NCI-H1092 (cell line): ENCODE measurements at places on chromosomes 2 and 18.

DNA sequence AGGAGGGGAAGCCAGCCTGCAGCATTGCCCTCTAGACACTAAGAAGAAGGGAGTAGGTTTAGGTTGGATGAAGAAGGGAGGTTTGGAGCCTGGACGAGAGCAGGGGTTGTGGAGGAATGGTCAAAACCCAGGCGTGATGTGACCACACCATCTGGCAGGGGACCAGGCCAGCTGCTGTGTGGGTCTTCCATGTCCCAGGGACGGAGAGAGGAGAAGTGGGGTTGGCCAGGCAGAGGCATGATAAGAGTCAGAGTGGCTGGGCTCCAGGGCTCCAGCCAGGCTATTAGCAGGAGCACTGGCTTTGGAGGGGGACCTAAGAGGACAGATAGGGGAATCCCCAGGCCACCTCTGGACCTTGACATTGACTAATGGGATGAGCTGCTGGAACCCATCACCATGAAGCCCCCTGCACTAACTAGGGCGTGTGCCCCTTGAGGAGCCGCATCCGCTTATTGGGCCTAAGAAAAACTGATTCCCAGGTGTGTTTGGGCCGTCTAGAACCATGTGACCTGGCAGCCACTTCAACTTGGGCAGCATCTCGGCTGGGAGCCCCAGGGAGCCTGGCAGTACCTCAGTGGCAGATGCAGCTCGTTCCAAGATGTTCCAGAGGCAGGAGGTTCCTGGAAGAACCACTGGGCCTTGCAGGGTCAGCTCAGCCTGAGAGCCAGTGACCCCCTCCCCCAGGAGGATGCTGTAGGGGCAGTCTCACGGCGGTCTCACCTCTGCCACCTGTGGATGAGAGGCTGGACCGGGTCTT, 235.1 kb downstream of the AGAP1 start:
- DNase-seq = no peak

DNA sequence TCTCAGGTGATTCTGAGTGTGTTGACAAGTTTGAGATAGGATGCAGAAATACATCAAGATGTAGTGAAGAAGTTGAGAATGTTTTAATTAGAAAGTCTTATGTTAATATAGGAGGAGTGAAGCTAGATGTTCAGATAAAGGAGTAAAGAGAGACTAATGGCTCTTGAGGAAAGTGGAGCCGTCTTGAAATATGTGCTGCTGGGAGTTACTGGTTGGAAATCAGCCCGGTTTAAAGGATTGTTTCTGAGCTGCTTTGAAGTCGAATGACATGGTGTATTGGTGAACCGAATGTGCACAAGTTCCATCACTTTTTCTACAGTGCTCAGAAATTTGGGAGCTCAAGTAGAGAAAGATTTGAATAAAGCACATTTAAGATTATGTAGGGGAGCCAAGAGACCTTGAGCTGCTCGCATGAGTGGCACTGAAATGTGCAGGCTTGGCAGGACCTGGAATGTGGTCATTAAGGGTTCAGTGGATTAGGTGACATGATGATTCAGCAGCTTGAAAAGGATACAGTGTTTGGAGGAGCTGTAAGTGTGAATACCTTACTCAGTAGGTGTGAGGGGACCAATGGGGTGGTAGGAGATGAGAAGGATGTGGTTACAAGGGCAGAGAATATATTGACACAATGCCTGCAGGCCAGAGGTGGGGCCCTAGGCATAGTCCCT, 68.6 kb downstream of the CAB39 start:
- DNase-seq = no peak

GRCh38 chr2:128797533-128797932, 478.9 kb upstream of the HS6ST1 start:
- DNase-seq = no peak

- no peak for DNase-seq
Observed at GRCh38 chr2:29130295-29130694, 15.1 kb downstream of the CLIP4 start.

GRCh38 chr2:64234785-64235184, 90.6 kb upstream of the PELI1 start:
- no peak for DNase-seq

DNA sequence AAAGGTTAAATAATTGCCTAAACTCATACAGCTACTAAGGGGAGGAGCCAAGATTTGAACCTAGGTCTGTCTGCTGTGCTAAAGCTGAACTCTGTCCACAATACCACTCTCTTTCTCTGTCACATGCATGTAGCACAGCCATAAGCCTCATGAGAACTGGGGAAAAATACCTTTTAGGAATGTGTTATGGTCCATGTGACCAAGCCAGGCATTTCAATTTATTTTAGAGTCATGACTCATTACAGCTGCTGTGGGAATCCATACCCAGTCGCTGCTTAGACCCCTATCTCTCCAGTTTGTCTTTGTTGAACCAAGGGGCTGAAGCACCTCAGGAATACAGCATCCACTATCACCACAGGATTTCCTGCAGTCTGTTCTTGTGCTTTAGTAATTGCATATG, 200.0 kb upstream of the SIX3 start:
- no peak for DNase-seq

DNA sequence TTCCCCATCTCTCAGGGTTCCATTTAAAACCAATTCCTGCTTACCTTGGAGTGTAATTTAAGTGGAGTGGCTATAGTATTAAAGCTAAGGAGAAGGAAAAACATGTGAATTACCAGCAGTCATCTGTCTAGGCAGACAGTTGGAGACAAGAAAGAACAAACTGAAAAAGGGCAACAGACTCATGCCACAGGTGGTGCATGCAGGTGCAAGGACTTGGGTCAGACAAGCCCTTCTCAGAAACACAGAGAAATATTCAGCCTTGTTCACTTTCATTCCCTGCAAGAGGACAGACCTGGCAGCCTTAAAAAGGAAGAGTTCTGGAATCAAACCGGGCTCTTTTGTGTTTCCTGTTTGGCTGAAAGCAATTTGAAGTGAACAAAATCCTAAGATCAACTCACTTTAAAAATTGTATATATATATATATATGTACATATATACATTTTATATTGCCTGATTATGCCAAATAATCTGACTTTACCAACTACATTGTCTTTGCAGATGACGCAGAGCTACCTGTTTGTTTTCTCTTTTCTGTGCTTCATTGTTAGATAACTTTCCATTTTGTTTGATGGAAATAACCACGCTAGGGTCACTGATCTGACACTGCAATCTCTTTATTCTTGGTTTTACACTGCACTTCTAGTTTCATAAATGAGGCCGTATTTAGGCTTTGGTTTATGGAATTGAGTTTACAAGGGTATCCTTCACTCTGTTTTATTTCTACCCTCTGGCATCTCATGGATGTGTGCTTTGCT, 35.1 kb upstream of the VPS54 start:
- DNase-seq = no peak

- no peak for DNase-seq
Observed at GRCh38 chr2:58959996-58960395, 718.9 kb upstream of the FANCL start.

DNA sequence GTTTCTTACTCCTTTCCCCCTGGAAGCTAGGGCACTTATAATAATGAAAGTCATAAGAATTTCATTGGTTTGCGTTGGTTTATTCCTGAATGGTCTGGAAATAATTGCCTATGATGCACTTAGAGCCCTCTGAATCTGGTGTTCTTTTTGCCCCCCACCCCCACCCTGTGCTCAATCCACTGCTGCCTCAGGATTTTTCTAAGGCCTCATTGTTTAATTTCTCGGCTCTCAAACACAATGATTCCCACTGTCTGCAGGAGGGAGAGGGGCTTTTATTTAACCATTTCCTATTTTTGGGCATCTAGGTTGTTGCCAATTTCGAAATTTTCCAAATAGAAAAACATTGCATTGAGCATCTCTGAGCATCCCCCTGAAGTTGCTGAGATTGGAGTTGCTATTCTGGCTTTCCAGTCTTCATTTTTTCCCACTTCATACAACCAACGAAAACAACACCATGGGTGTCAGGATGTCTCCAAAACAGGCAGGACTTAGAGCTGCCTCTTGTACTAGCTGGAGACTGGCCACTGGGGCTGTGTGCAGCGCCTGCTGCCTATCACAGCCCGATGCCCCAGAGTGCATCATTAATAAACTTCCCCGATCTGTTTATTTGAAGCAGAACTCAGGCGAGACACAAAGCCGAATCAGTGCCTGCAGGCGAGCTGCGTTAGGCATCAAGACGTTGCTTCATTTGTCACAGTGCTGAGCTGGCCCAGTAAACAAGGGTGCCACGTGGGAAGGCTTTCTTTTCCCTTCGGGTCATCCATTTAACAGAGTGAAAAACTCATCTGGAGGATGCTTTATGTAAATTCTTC, 1.8 kb upstream of the PCARE start:
- no peak for DNase-seq

DNA sequence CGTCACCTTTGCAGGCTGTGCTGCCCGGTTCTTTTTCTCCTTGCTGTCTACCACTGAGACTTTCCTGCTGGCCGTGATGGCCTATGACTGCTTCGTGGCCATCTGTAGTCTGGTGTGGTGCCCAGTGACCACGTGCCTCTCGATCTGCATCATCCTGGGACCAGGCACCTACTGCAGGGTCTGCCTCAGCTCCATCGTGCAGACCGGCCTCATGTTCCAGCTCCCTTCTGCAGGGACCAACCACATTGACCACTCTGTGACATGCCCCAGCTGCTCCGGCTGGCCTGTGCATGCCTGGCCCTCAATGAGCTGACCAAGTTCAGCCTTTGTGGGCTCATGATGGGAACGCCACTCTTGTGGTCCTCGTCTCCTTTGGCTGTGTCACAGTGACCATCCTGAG, 26.7 kb downstream of the COPS9 start:
- DNase-seq = no peak

DNA sequence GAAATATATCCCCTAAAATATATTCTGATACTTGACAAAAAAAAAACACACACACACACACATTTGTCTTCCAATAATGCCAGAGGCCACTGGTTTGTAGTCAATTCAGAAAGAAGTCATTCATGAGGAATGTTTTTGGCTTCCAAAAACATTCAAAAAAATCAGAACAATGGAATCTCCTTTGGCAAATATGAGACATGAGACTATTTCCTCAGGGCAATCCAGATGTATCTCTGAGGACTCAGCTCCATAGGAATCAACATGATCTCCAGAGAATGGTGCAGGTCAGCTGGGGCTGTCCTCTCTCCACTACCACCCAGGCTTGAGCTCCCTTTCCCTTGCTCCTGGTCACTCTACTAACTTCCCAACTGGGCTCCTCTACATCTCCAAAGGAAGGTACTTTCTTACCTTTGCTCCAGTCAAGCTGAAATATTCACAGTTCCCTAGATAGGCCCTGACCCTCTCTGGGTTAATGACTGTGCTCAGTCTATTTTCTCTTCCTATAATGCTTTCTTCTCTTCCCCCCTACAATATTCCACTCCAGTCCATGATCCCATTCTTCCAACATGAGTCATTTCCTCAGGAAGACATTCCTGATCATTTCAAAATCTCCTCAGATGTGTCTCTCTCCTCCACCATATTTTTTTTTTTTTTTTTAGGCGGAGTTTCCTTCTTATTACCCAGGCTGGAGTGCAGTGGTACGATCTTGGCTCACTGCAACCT, 145.3 kb downstream of the C1D start:
- DNase-seq = no peak

GRCh38 chr2:20432714-20433113, 14.2 kb upstream of the RHOB start:
- DNase-seq = no peak
